ENCODE measurements at places on chromosomes 7 and 10.

DNA sequence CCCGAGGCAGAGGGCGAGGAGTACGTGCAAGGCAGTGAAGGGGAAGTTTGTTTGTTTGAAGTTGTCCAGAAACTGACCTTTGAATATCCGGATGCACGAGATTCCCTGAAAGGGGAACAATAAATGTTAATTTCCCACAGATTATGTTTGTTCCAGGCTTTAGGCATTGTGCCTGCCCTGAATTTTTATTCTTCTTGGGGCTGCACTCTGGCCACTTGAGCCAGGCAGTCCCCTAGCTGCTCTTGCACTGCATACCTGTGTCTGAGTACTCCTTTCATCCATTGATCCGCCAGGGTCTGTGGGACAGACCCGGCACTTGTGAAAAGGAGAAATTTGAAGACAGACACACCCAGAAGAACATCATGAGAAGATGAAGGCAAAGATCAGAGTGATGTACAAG is 343.5 kb upstream of the FOXK1 start:
- no peak for DNase-seq

GRCh38 chr10:129863201-129863663 is 100.8 kb downstream of the EBF3 start:
- DNase-seq: no peak

- DNase-seq: no peak
These were observed 3.5 kb downstream of the DMTF1 start for GRCh38 chr7:87155788-87156187.

GRCh38 chr7:85823396-85824080 is 636.7 kb upstream of the SEMA3D start:
- no peak for DNase-seq

DNA sequence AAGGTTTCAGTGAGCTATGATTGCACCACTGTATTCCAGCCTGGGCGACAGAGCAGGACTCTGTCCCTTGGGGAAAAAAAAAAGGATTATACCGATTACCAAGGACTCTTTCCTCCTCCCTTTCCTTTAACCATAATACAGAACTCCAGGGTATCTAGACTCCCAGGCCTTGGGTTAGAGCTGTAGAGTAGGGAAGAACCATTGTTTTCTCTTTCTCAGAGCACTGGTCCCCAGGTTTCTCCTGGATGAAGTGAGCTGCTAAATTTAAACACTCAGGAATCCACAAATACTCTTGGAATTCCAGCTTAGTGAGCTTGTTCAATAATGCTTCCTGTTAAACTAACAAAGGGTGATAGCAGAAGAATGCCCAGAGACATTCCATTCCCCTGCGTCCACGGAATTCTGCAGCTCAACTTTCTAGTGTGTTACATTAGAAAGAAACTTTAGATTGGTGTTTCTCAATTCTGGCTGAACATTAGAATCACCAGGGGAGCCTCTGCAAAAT is 14.6 kb upstream of the RPEL1 start:
- no peak for DNase-seq

- DNase-seq: no peak
These were observed 89.8 kb downstream of the PRTFDC1 start for GRCh38 chr10:24862589-24862988.

- no peak for DNase-seq
These were observed 64.1 kb upstream of the MSRB2 start for GRCh38 chr10:23031318-23031717.

DNA sequence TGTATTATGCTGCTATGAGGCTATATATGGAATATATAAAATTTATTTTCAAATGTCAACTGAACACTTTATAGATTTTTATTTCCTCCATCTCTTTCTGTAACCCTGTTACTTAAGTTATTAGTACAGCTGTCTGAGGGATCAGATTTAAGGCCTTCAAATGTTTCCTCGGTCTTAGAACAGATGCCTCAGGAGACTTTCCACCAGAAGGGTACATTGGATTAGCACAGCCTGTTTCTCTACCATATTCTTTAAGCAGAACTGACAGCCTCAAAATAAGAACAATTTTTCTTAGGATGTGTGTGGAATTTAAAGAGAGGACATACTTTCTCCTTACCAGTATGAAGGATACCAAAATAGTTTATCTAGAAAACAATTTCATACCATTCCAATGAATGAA is 53.0 kb upstream of the HGF start:
- no peak for DNase-seq

- no peak for DNase-seq
These were observed 140.7 kb downstream of the BUB3 start for GRCh38 chr10:123294886-123295285.

GRCh38 chr10:68461032-68461431 is 10.7 kb downstream of the DNA2 start:
- no peak for DNase-seq

DNA sequence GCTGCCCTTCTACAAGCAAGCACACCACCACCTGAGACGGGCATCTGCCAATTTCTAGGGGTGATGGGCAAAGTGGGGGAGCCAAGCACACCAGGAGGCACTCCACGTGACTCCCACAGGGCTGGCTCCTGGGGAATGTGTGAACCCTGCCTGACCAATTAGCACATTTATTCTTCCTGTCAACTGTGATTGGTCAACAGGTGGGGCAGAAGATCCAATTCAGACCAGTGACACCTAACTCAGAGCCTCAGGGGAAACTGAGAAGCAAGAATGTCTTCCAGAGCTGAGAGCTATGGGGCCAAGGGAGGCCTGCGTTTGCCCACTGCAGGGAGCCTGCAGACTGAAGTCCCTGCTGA is 15.4 kb downstream of the TMEM273 start:
- no peak for DNase-seq

GRCh38 chr7:117870448-117871130 is 2.7 kb downstream of the CTTNBP2 start:
- no peak for DNase-seq

- no peak for DNase-seq
These were observed 102.7 kb upstream of the TNRC18 start for GRCh38 chr7:5526100-5526905.

GRCh38 chr10:67127441-67127840 is 201.6 kb downstream of the LRRTM3 start:
- DNase-seq: no peak

GRCh38 chr7:33971106-33971505 is 65.8 kb downstream of the BMPER start:
- no peak for DNase-seq

- no peak for DNase-seq
These were observed 2.5 kb downstream of the TNRC18 start for GRCh38 chr7:5420881-5421713.
